ENCODE measurements at places on chromosomes 5 and 9.

DNA sequence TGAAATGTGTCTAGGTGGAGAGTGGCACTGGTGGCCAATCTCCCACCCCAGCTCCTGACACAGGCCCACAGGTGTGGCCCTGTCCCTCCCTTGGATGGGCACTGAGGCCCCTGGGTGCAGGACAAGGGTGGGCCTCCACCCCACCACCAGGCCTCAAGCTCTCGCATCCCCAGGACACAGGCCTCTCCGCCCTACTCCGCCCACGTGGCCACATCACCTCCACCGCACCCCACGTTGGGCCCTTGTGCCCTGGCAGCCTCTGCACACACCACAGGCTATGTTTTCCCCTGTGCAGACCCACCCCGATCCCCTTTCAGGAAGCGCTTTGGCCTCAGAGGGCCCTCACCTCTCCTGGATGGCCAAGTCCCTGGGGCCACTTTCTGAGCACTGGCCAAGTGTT lies 54.7 kb downstream of the SECISBP2 start:
- no peak for DNase-seq

- DNase-seq: no peak
Observed at GRCh38 chr5:113087976-113088514, 111.4 kb downstream of the DCP2 start.

DNA sequence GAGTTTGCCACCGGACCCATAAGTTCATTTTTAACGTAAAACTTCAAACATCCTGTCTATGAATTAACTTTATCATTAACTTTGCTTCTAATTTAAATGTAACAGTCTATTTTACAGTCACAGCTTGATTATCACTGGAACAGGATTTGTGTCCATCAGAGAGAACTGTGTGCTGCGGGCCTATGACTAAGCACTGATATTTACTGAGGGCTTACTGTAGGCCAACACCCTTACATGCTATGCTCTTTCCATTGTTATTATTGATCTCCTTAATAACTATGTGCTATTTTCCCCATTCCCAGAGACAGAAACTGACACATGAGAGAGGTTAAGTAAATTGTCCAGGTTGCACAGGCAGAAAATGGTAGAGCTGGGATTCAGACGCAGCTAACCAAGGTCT lies 24.0 kb upstream of the GPR151 start:
- no peak for DNase-seq

DNA sequence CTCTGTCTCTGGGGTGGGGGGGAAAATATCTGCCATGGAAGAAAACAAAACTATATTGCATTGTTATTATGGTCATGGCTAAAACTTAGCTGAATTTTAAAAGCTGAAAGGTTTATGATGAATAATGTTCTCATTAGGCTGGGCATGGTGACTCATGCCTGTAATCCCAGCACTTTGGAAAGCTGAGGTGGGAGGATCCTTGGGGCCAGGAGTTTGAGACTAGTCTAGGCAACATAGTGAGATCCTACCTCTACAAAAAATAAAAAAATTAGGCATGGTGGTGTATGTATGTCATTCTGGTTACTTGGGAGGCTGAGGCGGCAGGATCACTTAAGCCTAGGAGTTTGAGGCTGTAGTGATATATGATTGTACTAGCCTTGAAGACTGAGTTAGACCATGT lies 44.5 kb downstream of the IPO11 start:
- no peak for DNase-seq

DNA sequence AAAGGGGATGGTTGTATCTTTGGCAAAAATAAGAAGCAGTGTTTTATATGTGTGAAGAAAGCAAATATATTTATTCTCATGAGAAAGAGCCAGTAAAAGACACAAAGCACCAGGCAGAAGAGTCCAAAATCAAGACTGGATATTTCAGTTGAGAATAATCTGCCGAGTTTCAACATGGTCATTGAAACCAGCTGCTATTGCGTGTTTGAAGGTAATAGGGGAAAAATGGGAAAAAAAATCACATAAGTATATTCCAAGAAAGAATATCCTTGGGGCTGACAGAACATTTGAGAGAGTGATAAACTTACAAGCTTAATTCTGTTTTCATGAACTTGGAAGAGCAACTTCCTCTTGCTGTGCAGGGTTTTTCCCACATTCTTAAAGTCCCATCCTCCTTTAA lies 79.9 kb downstream of the ISOC1 start:
- no peak for DNase-seq
